ENCODE measurements at places on chromosomes 2 and 18.

GRCh38 chr2:122627388-122627787 is 871.9 kb downstream of the TSN start:
- DNase-seq: no peak

DNA sequence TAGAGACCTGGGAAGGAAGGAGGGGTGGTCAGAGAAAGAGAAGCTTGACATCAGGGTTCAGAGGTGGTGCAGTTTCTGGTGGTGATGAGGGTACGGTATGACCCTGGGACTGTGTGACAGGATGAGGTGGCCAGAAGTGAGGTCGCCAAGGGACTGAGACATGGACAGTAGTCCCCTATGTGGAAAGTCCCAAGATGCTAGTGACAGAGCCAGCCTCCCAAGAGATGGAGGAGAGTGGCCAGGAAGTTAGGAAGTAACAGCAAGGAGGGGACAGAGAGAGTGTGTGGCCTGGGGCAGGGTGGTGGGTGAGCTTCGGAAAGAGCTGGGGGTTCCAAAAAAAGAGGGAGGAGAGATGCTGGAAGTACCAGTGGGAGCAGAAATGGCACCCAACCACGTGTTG is 66.0 kb downstream of the SMAD7 start:
- no peak for DNase-seq

DNA sequence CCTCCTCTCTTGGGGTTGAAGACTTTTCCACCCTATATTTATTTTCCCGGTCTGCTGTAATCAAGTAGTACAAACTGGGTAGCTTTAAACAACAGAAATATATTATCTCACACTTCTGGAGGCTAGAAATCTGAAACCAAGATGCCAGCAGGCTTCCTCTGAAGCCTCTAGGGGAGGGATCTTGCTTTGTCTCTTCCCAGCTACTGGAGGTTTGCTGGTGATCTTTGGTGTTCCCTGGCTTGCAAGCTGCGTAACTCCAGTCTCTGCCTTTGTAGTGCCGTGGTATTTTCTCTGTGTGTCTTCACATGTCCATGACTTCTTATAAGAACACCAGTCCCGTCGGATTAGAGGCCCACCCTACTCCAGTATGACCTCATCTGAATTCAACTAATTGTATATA is 44.4 kb downstream of the MYO3B start:
- DNase-seq: no peak

DNA sequence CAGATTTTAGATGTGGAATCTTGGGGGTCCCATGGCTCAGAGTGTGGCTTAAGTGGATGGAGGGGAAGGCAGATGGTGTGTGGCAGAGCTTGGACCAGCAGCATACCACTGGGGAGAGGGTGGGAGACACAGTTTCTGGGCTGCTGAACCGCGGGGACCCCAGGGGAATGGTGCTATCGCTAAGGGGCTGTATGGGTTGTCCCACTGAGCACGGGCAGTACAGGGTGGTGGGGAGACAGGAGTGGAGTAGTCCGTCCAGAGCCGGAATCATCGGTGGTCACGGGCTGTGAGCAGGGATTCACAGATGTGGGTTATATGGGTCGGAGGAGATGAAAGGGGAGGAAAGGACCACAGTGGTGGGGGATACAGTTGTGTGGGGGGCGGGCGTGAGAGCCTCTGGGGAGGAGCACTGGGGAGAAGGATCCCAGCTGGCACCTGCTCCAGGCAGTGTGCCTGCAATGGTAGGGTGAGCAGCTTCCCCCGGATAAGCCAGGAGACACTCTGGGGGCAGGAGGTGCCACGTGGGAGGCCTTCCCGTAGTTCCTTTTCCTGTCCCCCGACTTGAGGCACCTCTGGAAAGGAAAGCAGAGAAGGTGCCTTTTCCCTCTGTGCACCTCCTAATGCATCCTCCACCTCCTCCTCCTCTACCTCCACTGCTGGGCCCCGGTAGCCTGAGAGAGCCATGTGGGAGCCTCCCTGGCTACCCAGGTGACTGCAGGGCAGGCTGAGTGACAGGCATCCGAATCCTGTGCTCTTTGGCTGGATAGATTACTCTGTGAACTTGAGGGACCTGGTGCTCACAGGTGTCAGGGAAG is 24.9 kb downstream of the IGFBP5 start:
- no peak for DNase-seq

- DNase-seq: no peak
These were observed 53.9 kb downstream of the MBP start for GRCh38 chr18:77078690-77079070.

- no peak for DNase-seq
These were observed 5.3 kb downstream of the COX5B start for GRCh38 chr2:97651114-97651513.

DNA sequence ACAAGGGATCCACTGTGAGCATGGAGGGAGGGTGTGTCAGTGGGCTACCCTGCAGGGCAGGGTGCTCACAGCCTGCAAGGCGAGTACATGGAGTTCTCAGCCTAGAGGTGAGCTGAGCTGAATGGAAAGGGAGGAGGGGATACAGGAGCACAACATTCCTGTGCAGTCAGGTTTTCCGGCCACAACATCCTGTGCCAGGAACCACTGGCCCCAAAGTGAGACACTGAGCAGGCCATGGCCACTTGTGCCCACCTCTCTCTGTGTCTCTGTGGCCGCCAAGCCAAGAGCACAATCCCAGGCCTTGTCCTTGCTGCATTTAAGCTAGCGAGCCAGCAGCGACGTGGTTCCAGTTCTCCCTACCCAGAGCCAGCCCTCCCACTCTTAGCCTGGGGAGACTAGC is 6.1 kb downstream of the DOK1 start:
- DNase-seq: no peak

- peak; percentile 9 for DNase-seq
These were observed 176.1 kb upstream of the SESTD1 start for GRCh38 chr2:179440642-179441251.

DNA sequence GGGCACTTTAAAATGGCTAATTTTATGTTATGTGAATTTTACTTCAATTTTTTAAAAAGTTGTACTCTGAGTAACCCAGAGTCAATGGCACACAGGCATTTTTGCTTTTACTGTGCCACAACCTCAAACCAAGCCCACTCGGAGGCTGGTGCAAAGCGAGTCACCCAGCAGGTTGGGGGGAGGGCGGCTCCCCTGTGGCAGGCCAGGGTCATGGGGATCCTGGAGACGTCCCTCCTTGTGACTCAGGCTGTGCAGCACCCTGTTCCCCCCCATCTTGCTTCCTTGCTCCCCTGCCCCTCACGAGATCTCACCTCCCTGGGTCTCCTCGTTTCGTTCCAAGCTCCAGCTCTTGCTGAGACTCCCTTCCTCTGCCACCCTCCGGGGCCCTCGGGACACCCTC is 58.6 kb downstream of the POMC start:
- DNase-seq: no peak

DNA sequence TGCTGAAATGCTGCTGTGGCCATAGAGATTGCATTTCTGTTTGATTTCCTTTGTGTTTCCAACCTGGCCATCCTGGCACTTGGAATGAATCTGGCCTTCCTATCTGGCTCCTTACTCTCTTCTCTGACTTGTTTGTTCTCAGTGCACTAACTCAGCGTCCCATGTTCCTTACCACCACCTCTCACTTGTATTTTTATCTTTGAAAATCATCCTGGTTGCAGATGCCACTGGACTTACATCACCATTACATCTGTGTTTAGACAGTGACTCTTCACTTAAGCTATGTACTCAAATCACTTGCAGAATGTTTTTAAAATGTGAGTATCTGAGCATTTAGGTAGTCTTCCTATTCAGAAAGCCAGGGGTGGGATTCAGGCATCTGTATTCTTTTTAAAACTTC is 239.5 kb downstream of the WDR7 start:
- DNase-seq: no peak

GRCh38 chr2:118242216-118242615 is 153.9 kb downstream of the INSIG2 start:
- DNase-seq: no peak

DNA sequence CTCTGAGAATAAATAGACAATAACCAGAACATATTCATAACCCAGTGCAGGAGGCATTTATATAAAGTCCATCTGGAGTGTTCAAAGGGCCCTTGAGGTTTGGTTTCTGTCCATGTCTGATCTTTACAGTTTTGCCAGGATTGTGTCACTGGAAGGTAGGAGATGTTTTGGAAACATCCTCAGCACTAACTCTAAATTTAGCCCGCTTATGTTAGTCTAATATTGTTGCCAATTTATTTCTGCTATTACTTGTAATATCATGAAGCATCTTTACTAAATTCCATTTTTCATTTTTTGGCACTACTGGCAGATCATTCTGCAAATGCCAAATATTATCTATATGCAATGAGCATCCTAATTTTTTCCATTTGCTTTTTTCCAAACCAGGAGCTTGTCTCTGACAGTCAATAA is 22.4 kb upstream of the REV1 start:
- no peak for DNase-seq

DNA sequence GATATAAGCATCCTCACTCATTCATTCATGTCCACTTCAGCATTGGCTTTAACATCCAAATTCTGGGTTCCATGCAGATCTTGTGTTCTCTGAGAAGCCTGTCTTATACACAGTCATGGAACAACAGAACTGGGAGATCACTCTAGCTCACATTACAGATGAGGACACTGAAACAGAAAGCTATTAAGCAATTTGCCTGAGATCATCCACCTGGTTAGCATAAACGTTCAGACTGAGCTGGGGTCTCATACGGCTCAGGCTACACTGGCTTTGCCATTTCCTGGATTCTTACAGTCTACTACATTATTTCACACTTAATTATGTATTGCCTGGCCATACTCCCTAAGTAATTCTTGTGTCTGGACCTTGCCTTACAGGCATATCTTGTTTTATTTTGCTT is 169.4 kb upstream of the FANCL start:
- no peak for DNase-seq

DNA sequence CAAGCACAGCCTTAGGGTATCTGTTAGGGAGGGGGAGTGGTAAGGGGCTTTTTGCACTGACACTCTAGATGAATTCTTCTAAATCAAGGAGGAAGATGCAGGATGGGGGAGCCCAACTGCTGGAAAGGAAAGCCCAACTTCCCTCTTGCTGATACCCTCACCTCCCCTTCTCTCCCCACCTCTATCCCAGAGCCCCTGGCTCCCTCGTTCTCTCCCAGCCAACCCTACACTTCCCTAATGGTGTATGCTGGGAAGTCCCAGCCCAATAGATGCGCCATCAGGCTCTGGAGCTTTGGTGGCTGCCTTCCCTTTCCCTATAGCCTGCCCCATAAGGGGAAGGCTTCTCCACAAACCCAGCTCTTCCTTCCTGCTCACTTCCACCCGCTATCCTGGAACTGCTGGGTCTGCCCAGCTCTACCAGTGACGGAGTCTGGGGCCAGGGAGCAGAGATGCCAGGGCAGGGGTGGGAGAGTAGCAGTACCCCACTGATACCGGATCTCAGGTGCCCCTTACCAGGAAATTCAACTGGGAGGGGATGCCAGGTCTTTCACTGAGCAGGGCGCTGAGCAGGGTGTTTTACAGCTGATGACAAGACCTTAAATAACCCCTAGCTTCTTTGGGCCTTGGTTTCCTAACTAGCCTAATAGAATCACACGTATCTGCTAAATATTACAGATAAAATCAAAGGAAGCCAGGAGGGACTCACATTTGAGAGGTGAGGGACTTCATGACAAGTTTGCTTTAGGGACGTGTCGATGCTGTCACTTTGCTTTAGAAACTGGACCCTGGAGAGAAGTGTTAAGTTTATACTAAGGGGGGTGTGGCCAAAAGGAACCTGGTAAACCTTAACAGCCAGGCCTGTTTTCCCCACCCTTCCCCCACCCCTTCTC is 82.6 kb downstream of the DNMT3A start:
- no peak for DNase-seq

- DNase-seq: no peak
These were observed 818.9 kb upstream of the ACVR2A start for GRCh38 chr2:147025646-147026585.

All from GM12891 (cell line).